ENCODE measurements at places on chromosomes 12 and 14. TPM values are rescaled to one million over a fixed set of nuclear protein-coding genes. Genes with fewer than 3 reads are reported as not detected.

DNA sequence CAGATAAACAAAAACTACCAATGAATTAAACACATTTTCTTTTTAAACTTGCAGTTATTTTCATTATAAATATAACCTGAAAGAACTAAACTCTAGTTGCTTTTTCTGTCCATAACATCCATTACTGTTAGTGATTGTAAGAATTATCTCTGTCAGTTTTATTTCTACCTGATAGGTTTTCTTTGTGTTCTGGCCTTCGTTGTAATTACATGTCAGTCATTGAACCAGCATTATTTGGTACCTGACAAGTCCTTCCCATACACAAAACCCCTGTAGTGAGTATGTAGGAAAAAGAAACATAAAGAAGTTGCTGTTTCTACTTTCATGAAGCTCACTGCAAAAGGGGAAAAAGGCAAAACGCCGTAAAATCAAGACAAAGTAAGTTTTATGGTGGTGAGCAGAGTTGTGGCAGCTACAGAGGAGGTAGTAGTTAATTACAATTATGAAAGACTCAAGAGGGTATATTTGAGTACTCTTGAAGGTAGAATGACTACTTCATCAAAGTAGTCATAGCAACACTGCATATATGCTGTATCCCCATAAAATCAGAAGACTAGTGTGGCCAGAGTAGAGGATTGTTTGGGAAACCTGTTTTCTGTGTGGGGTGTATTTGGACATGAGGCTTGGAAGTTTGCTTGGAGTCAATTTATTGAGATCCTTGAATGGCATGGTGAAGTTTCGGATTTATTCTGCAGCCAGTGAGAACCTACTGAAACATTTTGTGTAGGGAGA, 102.8 kb downstream of the SLC5A8 start:
- no peak for DNase-seq

- DNase-seq: no peak
These were observed 34.7 kb downstream of the SPTB start for GRCh38 chr14:64844969-64845536.

DNA sequence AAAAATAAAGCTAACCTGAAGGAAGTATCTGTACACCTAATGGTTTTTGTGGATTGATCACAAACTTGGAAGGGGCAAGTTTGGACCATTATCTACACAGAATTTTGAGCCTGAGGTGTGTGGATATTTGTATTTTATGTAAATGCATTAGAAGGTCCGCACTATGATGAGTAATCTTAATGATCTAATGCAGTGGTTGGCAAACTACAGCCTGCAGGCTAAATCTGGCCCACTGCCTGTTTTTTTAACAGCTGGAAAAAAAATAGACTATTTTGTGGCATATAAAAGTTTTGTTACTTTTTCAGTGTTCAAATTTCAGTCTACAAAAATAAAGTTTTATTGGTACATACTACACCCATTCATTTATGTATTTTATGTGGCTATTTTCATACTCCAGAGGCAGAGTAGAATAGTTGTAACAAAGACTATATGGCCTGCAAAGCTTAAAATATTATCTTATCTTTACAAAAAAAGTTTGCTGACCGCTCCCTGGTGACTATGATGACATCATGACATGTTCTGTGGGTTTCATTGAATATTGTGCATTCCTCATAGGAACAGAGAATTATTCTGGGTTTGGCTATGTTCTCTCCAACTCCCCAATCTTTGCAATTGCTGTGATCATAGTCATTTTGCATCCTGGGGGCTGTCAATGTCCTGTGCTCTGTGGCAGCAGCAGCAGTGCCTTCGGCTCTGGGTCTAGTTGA, 962.6 kb upstream of the FBXO33 start:
- DNase-seq: no peak

DNA sequence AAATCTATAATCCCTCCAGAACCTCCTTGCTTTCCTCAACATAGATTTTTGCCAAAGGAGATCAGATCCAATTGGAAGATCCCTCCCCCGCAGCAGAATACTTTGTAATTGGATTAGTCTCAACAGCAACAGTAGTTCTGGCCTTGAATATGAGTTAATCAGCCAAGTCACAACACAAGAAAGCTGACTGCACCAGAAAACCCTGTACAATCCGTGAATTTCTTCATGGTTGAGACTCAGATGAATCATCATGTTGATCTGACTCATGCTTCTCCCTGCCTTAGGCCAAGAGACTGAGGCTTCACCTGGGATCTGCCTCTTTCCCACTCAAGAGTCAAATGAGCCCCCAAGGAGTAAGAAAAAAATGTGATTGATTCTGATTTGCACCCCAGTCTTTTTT, 3.0 kb upstream of the METTL17 start:
- DNase-seq: no peak

GRCh38 chr12:59186451-59186850, 266.1 kb upstream of the LRIG3 start:
- DNase-seq: peak; percentile 8

- DNase-seq: no peak
These were observed 70.4 kb downstream of the NCOR2 start for GRCh38 chr12:124497039-124497438.

The ZNF385A gene
- 22.1 TPM for polyA plus RNA-seq

The ADSS1 gene
- polyA plus RNA-seq: 82.3 TPM

The SLC25A47 gene
- polyA plus RNA-seq: 0.10 TPM
